Mesangial cell (primary cell): ENCODE measurements at places on chromosomes 12 and 14. TPM values are rescaled to one million over a fixed set of nuclear protein-coding genes. Genes with fewer than 3 reads are reported as not detected.

The PLEK2 gene
- total RNA-seq, result 12.2 and 48.1 TPM in 2 replicates

The KRT74 gene
- not detected in 2 replicates for total RNA-seq

The PITPNM2 gene
- total RNA-seq, result 4.9 and 10.1 TPM in 2 replicates

The HIGD1C gene
- not detected in 2 replicates for total RNA-seq

The SLC11A2 gene
- total RNA-seq, result 19.9 and 30.3 TPM in 2 replicates

The KRT79 gene
- 0.16 TPM in 1 of 2 replicates, not detected in the other for total RNA-seq

The GLIPR1L1 gene
- total RNA-seq, result not detected in 2 replicates

The RNFT2 gene
- 6.2 and 7.5 TPM in 2 replicates for total RNA-seq

The BBOF1 gene
- total RNA-seq, result 2.3 TPM in 2 replicates

The SMCO2 gene
- not detected in 2 replicates for total RNA-seq

The PIP4K2C gene
- 23.8 and 30.6 TPM in 2 replicates for total RNA-seq
